ENCODE measurements at places on chromosomes 3 and 15.

- no peak for DNase-seq
Measured at GRCh38 chr15:63848879-63849551, 15.3 kb upstream of the HERC1 start.

- DNase-seq: no peak
Measured at GRCh38 chr3:143184099-143184498, 64.5 kb downstream of the CHST2 start.

GRCh38 chr3:177516158-177517011 lies 319.1 kb upstream of the TBL1XR1 start:
- no peak for DNase-seq

GRCh38 chr15:33506781-33507296 lies 196.1 kb downstream of the RYR3 start:
- no peak for DNase-seq

DNA sequence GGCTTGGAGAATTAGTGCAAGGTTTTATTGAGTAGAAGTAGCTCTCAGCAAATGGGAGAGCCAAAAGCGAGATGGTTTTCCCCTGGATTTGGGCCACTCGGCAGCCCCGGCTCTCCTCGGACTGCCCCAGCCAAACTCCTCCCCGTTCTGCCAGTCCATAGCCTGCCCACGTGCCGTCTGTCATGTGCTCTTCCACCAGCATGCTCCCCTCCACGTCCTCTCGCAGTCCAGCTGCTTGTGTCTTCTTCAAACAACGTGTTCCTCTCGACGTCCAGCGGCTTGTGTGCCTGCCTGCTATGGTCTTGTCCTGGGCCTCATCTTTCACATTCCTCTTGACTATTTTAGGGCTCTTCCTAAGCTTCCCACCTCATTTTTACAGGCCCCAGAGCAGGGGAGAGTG lies 16.7 kb upstream of the SECISBP2L start:
- no peak for DNase-seq

GRCh38 chr15:70098461-70099166 lies 897 bp upstream of the TLE3 start:
- no peak for DNase-seq

GRCh38 chr3:123960781-123961507 lies at the start of gene CCDC14:
TSS of gene CCDC14 (minus strand) at chr3:123961229. CDS start at chr3:123961173, 56 bp downstream.
- peak; percentile 78 for DNase-seq

DNA sequence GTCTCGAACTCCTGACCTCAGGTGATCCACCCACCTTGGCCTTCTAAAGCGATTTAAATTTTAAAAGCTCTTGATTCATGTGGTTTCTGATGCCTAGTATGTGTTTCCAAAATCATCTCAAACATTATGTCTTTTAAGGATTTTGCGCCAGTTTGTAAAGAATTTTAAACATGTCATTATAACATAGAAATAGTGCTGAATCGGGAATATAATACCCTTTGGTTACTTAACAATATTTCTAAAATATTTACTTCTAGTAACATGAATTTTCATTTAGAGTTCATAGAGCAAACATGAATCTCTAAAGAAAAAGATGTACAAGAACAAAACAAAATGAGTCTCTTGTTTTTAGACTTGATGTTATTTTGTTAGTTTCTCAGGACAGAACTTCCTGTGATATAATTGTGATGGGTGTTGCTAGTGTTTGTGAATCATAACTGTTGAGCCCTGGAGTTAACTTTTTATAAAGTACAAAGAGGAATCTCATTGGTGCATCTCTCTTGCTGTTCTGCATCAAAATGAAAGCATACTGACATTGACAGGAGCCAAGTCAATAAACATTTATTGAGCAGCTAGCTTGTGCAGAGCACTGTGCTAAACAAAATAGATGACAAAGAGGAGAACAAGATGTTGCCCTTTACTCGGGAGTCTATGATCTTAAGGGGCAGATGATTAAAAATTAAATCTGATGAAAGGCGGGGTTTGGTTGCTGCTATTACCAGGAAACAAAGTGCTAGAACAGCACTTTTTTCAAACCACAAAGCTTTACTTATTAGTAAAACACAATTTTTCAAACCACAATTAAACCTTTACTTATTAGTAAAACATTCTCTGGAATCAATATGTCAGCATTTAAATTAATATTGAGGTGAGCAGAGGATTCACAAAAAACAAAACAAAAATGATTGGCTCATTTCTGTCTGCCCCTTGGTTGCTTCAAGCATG lies 73.4 kb downstream of the MME start:
- no peak for DNase-seq

DNA sequence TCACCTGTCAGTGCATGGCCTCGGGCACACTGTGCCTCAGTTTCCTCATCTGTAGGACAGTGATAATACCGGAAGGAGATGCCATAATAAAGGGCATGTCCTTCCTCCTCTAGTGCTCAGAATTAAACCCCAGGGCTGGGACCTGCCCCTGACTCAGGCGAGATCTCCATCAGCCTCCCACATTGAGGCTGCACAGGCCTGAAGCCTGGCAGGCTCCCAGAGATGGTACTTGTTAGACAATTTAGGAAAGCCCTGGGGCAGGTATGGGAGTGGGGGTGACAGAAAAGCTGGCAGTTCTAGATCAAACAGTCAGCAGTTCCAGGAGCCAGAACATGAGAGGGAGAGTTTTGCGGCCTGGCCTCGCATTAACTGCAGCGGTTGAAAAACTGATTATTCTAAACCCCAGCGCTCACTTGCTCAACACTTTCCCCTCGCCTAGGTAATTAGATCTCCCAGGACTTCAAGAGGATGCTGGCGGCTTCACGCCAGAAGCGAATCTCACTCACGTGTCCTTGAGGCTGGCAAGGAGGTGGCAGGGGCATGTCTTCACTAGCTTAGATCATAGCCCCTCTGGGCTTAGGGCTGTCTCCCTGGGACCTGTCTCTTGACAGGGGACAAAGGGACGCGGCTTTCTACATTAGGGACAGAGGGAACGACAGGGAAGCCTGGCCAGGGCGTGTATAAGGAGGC lies 73.1 kb downstream of the ATP2B2 start:
- no peak for DNase-seq

- DNase-seq: no peak
Measured at GRCh38 chr15:70243686-70244540, 146.2 kb upstream of the TLE3 start.

GRCh38 chr15:59410391-59410896 lies 27.5 kb upstream of the FAM81A start:
- no peak for DNase-seq

- no peak for DNase-seq
Measured at GRCh38 chr15:94414916-94415315, 183.6 kb downstream of the MCTP2 start.

GRCh38 chr15:47477341-47477740 lies 240.0 kb upstream of the SEMA6D start:
- DNase-seq: no peak

DNA sequence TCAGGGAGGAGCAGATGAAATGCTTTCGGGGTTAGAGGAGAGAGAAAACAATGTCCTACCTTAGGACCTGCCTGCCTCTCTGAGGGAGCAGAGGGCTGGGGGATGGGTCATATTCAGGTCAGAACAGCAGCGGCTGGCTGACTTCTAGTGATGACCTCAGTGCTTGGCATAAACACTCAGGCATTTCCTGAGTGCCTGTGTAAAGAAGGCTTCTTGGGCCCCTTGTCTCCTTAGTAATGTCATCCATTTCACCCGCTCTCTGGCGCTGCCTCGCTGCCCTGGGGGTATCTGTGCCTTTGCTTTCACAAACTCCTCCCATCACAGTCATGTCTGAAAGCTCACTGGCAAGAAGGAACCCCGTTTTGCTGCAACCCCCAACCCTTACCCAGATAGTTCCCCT lies 82.9 kb upstream of the GSK3B start:
- DNase-seq: no peak

- no peak for DNase-seq
Measured at GRCh38 chr3:124410471-124410870, 319.8 kb upstream of the UMPS start.

DNA sequence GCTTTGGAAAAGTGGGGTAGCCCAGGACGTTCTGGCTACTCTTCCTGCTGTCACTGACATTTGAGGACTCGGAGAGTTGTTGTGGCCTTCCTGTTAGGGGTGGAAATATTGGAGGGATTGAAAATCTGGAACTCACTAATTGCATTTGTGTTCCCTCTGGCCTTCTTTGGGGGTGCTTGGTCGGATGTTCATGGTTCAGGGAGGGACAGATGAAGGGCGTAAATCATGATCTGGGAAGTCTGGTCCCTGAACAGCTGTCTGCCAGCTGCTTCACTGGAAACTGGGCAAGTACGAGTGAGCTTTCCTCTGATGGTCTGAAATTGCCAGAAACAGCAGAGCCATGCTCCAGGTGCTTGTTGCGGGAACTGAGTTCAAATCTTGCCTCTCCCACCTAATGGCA lies 327.8 kb upstream of the C2CD4B start:
- DNase-seq: no peak

GRCh38 chr3:44712455-44713075 lies at the start of gene ZNF502:
TSS of gene ZNF502 (plus strand) at chr3:44712660. CDS start at chr3:44720262, 7,602 bp downstream.
- DNase-seq: peak; percentile 69

- DNase-seq: no peak
Measured at GRCh38 chr15:75164625-75165350, 36.9 kb upstream of the C15orf39 start.

GRCh38 chr15:46815765-46816164 lies 901.5 kb upstream of the SEMA6D start:
- DNase-seq: no peak

DNA sequence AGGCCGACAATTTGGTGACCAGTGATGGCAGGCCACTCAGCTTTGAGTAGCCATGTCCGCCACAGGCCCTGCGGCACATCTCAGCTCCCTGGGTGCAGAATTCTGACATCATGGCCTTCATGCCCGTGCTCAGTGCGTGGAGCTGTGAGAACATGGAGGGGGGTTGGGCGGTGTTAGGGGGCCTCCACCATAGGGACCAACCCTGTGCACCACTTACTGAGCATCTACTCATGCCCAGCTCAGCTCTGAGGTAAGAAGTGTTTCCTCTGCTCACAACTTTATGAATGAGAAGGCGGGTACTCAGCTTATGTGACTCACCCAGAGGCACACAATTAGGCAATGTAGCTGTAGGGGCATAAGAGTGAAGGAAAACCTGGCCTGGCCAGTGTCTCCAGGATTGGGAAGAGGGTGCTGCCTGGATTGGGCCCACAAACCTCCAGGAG lies 10.5 kb downstream of the ACOX2 start:
- DNase-seq: no peak

GRCh38 chr15:76073554-76073953 lies 13.8 kb downstream of the TMEM266 start:
- no peak for DNase-seq

DNA sequence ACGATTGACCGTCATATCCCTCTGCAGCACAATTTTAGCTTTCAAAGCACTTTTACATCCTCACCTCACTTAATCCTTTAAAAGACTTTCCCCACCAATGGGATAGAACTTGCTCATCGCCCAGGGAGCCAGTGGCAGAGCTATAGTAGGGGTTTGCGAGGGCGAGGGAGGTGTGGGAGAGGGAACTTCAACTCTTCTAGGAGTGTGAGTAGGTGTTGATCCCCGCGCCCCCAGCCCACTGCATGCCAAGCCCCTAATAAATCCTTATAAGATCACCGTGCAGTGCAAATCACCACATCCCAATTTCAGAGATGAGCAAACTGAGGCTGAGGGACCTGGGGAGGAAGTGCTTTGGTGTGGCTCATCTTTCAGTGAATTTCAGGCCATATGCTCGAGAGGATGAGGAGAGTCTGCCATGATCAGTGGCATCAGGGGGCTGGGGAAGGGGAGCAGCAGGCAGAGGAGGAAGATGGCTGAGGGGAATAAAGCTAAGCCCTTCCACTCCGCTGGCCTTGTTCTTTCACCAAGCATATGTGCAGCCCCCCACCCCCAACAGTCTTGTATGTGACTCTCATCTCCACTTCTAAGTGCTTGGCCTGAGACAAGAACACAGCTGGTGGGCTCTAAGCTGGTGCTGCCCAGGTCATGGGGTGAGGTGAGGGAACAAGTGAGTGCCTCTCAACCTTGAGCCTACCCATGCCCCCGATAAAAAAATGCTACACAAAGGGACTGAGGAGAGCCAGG lies 5.1 kb downstream of the INSYN1 start:
- DNase-seq: no peak

GRCh38 chr3:128294999-128295468 lies 141.8 kb downstream of the EEFSEC start:
- no peak for DNase-seq

GRCh38 chr3:136954980-136955780 lies 2.6 kb upstream of the IL20RB start:
- no peak for DNase-seq
